ENCODE measurements at places on chromosomes 3 and 15.

DNA sequence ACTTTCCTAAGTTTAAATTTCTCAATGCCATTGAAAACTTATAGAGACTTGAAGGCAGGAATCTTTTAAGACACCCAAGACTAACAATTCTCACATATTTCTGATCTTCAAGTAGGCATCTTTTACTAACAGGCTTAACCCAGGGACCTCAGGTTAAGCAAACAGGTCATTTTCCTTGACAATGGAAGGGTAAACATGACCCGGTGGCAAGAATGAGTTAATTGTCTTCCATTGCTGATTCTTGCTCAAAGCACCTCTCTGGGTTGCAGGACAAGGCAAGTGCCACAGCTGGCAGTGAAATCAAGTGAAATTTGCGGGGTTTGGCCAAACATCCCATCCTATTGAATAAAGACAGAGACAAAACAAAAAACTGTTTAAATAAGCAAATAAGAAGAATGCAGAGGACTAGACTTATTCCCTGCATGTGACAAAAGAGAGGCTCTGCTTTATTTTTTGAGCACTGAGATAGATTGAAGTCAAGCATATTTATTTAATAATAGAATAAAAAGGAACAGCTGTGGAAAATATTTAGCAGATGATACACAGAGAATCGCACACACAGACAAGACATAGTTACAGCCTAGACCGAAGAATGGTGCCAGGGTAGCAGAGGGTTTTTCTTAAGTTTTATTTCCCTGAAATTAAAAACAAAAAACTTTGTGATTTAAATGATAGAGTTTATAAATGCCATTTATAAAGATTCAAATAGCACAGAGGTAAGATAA lies 56.0 kb upstream of the MITF start:
- no peak for DNase-seq

- no peak for DNase-seq
Measured at GRCh38 chr3:37262816-37263393, 88.5 kb upstream of the LRRFIP2 start.

- DNase-seq: no peak
Measured at GRCh38 chr15:36323615-36324014, 255.8 kb upstream of the CDIN1 start.

DNA sequence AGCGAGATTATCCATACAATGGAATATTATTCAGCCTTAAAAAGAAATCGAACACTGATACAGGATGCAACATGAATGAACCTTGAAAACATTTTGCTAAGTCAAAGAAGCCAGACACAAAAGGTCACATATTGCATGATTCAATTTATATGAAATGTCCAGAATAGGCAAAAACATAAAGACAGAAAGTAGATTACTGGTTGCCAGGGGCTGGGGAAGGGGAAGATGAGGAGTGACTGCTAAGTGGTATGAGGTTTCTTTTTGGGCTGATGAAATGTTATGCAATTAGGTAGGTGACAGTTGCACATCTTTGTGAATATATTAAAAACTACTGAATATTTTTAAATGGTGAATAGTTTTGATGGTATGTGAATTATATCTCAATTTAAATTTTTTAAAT lies 38.3 kb downstream of the LRRFIP2 start:
- DNase-seq: no peak

GRCh38 chr3:115381573-115381912 lies 234.5 kb upstream of the ZBTB20 start:
- DNase-seq: no peak

DNA sequence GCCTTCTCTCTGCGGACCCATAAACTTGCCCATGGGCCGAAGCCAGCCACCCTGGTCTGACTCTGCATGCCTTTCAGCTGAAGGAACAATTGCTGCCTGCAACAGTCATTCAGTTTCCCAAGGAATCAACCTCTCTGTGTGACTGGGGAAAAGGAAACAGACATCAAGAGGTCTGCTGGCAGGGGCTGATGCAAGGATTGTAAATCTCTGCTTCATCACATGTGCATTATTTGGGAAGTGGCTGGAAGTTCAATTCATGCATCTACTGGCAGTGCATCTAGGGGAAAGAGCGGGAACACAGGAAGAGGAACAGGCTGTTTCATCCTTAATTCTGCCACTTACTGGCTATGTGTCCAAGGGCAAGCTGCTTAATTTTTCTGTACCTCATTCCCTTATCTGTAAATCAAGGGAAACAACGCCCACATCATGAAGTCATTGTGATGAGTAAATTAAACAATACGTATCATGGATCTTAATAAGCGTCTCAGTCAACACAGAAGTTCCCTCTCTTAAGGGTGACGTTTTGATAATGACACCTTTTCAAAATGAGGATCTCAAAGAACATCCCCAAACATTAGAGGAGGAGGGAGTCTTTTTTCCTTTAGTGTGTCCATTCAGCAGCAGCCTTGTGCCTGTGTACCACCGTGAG lies 17.4 kb upstream of the ADPGK start:
- no peak for DNase-seq

GRCh38 chr3:28586325-28586724 lies 237.7 kb upstream of the AZI2 start:
- DNase-seq: peak; percentile 48

GRCh38 chr3:147652651-147653366 lies 243.6 kb downstream of the ZIC1 start:
- peak; percentile 12 for DNase-seq

- no peak for DNase-seq
Measured at GRCh38 chr3:190989218-190989617, 126.7 kb upstream of the GMNC start.

DNA sequence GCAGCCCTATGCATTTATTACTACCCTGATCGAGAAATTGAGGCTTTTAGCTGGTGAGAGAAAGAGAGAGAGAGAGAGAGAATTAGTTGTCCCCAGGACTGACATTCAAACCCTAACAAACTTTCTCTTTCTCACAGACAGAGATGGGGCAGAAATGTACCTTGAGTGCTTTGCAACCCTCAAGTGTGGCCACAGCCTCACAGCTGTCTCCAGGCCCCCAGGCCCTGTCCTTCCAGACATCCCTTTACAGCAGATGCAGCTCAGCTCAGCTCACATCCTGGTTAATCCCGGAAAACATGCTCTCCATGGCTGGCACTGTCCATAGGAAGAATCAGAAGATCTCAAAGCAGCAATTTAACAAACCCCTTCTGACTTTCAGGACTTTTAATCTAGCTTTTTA lies 67.6 kb downstream of the DCLK3 start:
- no peak for DNase-seq

- DNase-seq: no peak
Measured at GRCh38 chr3:187290503-187290902, 1.0 kb downstream of the MASP1 start.

GRCh38 chr3:119829420-119829819 lies 47.5 kb downstream of the NR1I2 start:
- no peak for DNase-seq

GRCh38 chr3:123423031-123423430 lies 25.9 kb downstream of the ADCY5 start:
- DNase-seq: no peak

GRCh38 chr3:43753741-43754715 lies 63.3 kb downstream of the ABHD5 start:
- no peak for DNase-seq

GRCh38 chr3:177929310-177929709 lies 606.9 kb upstream of the KCNMB2 start:
- no peak for DNase-seq

- no peak for DNase-seq
Measured at GRCh38 chr3:150235799-150236198, 172.3 kb upstream of the TSC22D2 start.

DNA sequence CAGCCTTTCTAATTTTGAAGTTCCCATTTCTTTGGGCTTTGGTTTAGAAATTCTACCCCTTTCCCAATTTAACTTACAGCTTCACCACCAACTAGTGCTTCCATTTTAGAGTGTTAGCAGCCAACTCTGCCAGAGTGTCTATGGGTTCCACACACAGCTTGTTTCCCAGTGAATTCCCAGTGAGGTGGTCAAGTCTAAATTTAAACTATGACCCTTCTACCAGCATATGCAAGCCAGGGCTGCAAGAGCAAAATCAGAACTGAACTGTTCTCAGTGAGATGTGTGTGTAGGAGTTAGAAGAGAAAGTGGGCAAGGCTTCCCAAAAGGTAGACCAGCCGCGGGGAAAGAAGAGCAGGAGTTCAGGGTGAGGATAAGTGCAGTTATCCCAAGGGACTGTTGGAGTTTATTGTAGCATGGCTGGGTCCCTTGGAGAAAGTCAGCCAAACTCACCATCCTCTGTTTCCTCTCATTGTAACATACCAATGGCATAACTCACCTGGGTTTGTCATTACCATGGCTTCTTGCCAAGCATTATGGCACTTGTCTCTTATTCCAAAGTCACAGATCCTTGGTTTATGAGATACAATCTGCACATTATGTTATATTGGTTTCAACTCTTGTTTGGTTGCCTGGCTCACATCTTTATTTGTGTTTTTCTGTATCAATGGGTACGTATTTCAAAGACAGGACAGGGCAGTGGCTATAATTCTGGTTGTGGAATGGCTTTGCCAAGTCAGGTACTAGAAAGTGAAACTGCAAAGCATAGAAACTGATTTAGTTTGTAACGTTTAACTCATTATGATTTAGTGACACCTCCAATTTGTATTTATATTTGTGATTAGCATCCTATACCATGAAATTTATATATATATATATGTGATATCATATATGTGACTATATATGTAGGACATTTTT lies 130.2 kb upstream of the UMPS start:
- no peak for DNase-seq

DNA sequence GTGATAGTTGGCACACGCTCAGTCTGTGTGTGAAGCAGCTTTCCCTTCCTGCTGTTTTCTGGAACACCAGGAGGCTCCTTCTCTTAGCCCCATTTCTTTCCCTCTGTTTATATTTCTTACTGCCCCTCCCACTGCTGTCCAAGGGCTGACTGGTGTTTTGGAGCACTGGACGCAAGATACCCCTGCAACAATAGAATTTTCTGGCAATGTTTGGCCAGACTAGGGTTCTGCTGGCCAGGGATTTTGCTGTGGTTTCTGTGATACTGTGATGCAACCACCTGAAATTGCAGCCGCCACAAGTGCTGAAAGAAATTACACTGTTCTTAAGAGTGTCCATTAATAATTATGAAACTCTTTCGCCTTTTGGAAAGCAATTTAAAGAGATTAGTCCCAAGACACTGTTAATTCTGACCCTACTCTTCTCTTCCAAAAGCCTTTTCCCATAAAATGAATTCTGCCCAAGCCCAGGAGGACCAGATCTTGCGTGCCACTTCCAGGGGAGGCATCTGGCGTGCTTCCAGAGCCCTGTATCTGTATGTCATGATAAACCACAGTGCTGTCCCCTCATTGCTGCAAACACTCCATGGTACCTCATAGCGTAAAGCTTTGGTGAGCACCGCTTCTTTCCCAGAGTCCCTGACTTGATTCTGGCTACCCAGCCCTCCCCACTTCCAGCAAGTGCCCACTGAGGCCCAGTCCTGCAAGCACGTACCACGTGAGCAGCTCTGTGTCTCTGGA lies 159.4 kb upstream of the CHRM5 start:
- no peak for DNase-seq

GRCh38 chr15:74390647-74391288 lies 23.3 kb upstream of the CYP11A1 start:
- DNase-seq: no peak

DNA sequence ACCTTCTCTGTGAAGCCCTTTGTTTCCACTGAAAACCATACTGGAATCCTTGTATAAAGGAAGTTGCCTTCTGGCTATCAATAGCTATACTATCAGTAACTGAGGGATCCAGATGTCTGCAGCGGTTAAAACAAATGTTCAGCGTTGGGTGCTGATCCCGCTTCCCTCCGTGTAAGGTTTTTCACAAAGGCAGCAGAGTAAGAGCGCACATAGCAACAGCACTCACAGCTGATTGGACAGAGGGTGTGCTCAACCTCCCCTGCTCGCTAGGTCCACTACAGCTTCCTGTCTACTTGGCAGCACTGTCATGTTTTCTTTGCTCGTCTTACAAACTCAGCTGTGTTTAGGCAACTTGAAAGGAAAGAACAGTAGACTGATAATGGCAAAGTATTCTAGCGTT lies 27.3 kb downstream of the ATOSA start:
- DNase-seq: peak; percentile 65

DNA sequence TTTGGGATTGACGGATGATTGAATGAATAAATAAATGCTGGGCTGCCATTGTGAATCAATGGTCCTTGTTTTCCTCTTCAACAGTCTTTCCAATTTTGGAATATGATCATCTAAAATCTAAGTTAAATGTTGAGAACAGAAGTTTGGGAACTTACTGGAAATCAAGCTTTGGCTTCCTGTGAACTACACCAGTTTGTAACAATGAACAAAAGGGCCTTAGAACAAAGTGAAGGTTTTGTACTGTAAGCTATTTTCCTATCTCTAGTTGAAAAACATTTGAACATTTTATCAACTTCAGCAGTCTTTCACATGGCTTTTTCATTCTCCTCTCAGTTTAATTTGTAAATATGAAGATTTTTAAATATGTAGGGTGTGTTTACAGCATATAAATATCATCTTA lies 66.3 kb downstream of the RUBCN start:
- DNase-seq: no peak

GRCh38 chr3:118765636-118766305 lies 268.9 kb downstream of the IGSF11 start:
- no peak for DNase-seq

GRCh38 chr3:135324301-135324700 lies 529.2 kb downstream of the EPHB1 start:
- DNase-seq: no peak

DNA sequence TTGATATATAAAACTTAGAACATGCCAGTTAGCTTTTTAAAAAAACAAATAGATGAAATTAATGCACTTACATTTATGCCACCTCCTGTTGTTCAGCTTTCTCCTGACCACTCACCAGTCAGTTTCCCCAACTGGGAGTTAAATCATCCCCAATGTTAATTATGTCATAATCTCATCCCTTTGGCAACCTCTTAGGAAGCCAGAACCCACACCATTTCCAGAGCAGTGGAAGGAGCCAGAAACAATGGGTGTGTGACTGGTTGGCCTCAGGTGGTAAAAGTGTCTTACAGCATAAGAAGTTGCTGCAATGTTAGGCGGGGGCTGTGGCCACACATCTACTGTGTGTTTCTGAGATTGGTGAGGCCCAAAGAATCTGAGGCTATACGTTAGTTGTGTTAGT lies 46.5 kb upstream of the MITF start:
- DNase-seq: no peak

DNA sequence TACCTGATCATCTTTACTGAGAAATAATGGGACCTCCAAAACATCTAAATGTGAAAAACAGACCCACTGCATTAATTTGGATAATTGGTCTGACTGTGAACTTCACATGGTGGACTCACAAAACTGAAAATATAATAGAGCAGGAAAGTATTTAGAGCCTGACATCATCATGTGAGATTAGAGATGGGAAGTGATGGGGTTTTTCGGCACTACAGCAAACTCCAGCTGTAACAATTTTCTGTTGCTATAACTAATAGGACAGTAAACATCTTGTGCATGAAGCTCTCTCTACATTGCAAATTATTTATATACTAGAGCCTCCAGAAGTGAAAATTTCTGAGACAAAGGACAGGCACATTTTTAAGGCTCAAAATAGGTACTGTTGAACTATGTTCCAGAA lies 32.2 kb downstream of the VEPH1 start:
- DNase-seq: no peak

Data from COLO829 (cell line).